ENCODE measurements at places on chromosomes 5 and 9.

GRCh38 chr5:179375236-179375685 is 30.0 kb upstream of the ADAMTS2 start:
- peak; percentile 30 for DNase-seq

- no peak for DNase-seq
Measured at GRCh38 chr5:35867998-35868397, 11.3 kb downstream of the IL7R start.

GRCh38 chr5:72066705-72067107 is 40.6 kb upstream of the MAP1B start:
- DNase-seq, result no peak

- DNase-seq, result no peak
Measured at GRCh38 chr5:72151646-72152045, 44.4 kb downstream of the MAP1B start.

DNA sequence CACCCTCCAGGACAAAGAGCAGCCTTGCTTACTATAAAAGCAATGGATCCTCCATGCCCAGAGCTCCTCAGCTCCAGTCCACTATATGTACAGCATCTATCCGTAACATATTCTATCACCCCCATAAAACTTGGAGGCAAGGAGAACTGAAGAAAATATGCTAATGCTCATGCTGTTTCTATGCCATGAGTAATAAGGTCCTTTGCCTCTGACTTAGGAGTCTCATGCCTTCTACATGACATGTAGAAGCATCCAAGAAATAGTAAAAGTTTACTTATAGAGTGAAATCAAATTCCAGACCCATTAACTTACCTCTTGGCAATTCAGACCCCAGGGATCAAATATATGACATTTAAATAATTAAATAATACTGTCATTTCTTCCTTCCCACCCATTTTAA is 33.7 kb downstream of the SSBP2 start:
- DNase-seq, result no peak

GRCh38 chr9:135478829-135479468 is 633 bp upstream of the PPP1R26 start:
- DNase-seq, result peak; percentile 73

GRCh38 chr5:146378986-146379385 is 40.3 kb downstream of the POU4F3 start:
- DNase-seq, result no peak

- peak; percentile 90 for DNase-seq
Measured at GRCh38 chr9:117044241-117044640, 357.1 kb downstream of the TRIM32 start.

GRCh38 chr5:40945111-40945510 is 35.8 kb downstream of the C7 start:
- no peak for DNase-seq

DNA sequence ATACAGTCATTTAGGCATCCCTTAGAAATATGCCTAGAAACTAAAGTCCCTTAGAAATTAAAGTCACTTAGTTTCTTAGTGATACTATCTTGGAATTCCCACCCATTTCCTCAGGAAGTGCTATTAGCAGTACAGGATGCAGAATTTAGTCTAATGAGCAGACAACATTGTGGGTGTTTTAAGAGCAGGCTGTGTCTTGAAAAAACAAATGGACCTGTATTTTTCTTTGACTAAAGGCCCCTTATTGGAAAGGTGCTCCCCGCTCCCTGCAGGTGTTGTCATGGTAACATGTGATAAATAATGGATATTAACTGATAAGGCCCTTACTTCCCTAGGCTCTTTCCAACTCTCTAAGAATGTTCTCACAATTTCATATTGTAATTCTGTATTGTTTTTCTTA is 38.8 kb upstream of the STARD4 start:
- DNase-seq, result no peak

GRCh38 chr9:91187965-91188344 is 173.8 kb downstream of the AUH start:
- DNase-seq, result no peak

DNA sequence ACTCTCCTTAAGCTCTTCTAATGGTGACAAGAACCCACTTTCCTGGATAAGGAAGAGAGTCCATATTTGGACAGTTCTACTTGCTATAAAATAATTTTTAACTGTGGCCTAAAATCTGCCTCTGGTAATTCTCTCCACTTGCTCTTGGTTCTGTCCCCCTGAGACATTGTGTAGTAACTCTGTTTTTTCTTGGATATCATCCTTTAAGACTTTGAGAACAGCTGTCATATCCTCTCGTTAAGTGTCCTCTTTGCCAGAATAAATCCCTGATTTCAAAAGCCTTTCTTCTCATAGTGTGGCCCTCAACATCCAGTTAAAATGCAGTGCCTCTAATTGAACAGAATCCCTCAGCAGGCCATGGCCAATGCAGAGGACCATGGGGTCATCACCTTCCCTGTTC is 101.5 kb downstream of the ARHGEF28 start:
- DNase-seq, result no peak

- no peak for DNase-seq
Measured at GRCh38 chr5:120609570-120609969, 145.5 kb downstream of the PRR16 start.

DNA sequence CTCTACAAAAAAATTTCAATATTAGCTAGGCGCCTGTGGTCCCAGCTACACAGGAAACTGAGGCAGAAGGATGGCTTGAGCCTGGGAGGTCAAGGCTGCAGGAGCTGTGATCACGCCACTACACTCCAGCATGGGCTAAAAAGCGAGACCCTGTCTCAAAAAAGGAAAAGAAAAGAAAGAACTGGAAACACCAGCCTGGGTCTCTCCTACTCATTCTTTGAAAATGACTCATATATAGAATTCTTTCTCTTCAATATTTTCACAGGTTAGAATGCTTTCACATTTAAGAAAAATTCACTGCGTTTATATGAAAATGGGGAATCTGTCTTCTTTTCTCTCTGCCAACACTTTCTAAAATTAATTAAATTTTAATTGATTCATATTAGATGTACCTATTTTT is 115.6 kb downstream of the TRPM6 start:
- DNase-seq, result no peak

GRCh38 chr5:35803191-35803651 is 53.5 kb upstream of the IL7R start:
- DNase-seq, result peak; percentile 79

DNA sequence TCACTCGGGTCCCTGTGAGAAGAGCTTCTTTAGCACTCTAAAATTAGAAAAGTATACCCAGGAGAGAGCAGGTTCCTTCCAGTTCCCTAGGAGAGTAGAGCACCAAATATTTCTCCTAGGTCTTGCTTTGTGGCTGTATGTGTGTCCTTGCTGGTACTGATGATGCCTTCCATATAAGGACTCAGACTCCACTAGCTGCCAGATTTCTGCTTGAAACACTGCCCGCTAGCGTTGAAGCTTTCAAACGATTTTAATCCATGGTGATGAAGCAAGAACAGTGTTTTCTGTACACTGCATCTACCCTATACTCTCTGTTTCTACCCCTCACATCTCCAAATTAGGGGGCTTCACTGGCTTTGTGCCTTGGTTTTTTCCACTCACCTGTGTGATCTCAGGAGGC is 2.4 kb upstream of the SMC2 start:
- no peak for DNase-seq

- DNase-seq, result peak; percentile 31
Measured at GRCh38 chr5:7495131-7495517, 99.2 kb downstream of the ADCY2 start.

DNA sequence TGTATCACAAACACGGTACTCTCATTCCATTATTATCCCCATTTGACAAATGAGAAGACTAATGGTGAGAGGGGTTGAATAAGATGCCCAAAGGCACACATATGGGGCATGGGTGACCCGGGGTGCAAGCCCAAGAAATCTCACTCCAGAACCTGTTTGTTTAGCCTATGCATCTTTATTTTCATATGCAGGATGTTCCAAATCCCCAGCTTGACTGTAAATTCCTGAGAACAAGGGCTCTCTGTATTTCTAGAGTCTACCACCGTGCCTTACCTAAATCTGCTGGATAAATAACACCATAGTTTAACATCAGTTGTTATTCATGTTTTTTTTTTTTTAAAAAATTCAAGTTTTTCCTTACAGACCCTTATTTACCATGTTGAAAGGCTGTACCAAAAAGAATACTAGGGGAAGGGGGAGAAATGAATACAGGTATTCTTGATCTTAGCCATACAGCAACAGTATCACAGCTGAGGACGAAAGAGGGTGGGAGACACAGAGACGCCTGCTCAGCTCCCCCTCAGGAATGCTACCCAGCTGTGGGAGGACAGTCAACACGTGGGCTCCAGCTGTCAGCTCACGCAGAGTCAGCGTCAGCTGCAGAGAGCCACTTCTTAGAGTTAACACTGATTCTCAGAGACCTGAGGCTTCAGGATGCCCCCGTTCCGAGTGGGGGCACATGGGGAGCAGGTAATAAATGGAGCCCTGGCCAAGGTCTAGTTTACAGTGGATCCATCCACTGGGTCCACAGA is 86.6 kb downstream of the MED27 start:
- DNase-seq, result no peak

- no peak for DNase-seq
Measured at GRCh38 chr9:124285903-124286291, 28.1 kb downstream of the NEK6 start.

DNA sequence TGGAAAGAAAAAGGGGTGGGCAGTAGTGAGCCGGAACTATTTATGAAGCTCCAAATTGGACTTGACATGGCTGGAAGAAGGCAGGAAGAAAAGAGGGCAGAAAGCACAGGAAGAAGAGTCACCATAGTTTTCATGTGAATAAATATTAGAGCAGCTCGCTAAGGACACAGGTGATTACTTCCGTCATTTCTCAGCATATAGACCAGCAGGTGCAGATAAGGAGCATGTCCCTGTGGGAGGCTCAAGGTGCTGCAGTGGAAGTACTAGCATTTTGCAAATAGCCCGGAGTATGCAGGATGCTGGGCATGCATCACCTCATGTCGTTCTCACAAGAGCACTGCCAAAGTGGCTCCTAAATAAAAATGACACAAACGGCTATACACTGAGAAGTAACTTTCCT is 71.3 kb upstream of the HTR4 start:
- DNase-seq, result no peak

DNA sequence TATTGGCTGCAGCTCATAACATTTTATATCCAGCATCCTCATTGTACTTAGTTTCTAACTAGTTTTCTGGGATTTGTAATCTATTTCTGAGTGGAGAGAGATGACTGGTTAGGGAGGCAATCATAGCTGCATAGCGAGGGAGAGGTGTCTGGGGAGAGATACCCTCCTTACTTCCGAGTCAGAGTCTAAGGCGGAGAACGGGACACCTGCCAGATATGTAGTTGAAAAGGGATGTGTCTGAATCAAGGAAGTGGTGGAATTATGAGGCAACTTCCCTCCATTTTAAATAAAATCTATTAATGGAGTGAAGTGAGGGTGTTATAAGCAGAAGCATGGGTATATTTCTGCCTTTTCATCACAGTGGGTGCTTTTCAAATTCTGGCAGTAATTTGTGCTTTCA is 126.5 kb downstream of the MAST4 start:
- DNase-seq, result no peak

DNA sequence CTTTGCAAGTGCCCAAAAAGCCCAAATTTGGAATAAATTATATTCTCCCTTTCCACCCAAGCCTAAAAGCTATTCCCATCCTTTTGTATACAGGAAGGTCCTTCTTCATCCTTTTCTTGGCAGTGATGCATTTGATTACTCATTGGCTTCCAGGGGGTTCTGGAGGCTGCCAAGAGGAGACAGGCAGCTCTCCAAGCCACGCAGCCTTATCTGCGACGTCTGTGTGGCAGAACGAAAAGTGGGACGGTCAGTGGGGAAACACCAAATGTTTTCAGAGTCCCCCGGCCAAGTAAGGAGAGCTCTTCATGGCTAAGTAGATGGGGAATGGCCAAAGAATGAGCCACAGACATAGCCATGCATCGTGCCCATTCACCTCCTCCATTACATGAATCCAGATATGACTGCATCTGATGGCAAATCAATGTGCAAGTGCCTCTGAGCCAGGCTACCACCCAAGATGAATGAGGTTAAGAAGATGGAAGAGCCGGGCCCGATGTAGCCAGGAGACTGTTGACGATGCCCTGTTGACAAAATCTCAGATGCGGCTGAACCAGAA is 12.1 kb downstream of the ADAM19 start:
- DNase-seq, result peak; percentile 30

DNA sequence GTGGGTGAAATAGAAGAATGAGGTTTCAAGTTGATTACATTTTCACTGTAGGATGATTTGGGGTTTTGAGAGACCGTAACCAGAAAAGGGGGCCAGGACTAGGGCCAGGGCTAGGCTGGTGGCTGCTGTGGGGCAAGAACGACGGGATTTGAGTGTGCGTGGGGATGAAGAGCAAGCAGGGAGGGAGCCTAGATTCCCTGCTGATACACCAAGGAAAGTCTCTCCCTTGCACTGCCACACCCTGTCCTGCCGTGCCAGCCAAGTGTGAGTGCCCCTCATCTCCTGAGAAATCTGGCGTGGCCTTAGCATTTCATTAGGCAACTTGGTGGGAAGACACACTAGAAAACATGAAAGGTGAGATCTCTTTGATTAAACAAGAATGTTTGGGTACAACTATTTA is 42.6 kb downstream of the RAI14 start:
- DNase-seq, result peak; percentile 40

GRCh38 chr9:19492775-19493173 is 84.0 kb downstream of the ACER2 start:
- DNase-seq, result no peak

DNA sequence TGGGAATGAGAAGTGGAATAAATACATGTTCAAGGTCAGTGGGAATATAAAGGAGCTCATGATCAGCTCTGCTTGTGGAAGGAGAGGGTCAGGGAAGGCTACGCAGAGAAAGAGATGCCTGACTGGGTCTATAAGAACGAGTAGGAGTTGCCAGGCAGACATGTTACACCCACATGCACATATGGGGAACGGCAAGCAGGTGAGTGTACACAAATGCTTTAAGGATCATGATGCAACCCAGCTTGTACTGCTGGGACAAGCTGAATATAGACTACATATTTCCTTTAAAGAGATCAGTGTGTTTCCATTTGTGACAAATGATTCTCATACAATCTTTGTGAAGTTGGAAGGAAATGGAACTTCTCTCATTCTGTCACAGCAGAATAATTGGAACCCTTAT is 141.7 kb downstream of the SPOCK1 start:
- no peak for DNase-seq

DNA sequence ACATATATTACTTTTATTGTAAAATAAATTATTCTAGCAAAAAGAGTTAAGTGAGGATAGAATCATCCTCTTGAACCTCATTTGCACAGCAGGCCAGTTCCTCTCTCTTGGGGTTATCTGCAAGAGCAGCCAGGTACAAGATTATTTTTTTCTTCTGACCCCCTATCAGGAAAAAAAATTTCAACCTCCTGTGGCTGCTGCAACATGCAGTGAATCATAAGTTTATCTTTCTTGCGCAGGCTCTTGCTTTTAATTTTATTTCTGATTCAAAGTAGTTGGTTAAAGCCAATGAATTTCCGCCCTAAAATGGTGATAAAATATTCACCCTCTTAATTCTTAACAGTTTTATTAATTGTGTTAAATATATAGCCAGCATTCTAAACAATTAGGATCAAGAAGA is 69.7 kb upstream of the PPP3R2 start:
- no peak for DNase-seq

- no peak for DNase-seq
Measured at GRCh38 chr9:123548741-123549545, 192.9 kb downstream of the CRB2 start.

All from endodermal cell (in vitro differentiated cells).